ENCODE measurements at places on chromosomes 12 and 14. TPM values are rescaled to one million over a fixed set of nuclear protein-coding genes. Genes with fewer than 3 reads are reported as not detected.
A peak's percentile ranks its signal among the peaks of the same experiment; 100 is the strongest.

- H3K4me1 ChIP-seq = no peaks in the 10 kb centered on the region
- H3K27me3 ChIP-seq = peaks cover 2% of the 10 kb centered on the region
- no peaks in the 10 kb centered on the region for H3K36me3 ChIP-seq
- H3K4me3 ChIP-seq = no peak overlapping the region
These were observed 58.1 kb downstream of the ISCA2 start for GRCh38 chr14:74551431-74552371.

Gene C3AR1
- polyA plus RNA-seq = 2.9 TPM

DNA sequence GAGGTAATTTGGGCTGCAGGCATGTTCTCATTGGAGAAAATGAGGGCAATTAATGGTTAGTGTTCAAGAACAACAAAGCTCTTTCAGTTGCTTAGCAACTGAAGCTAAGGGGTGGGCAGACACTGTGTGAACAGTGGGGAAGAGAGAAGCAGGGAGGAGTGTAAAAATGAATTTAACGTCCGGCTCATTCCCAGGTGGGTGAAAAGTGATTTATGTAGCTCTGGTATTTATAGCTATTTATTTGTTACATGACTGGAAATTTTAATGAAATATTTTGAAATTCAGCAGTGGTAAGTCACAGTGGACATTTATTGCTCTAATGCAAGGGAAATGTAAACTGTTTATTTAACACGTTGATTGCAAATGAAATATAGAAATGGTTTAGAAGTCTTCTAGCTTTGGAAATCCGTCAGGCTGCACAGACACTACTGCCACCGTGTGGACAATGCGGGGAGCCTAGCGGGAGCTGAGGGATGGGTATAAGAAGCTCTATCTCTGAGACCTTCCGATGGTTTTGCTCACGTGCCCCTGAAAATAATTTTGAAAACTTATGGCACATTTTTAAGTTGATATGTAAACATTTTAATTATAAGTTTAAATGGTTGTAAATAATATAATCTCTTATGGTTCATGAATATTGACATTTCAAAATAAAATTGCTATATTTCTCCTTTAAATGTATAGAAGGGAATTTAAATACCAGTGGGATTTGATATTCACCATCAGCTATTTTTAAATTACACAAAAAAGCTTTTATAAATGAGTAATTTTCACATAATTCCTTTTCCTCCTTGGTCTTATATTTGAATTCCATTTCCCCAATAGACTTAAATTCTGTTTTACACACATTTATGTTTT, 54.4 kb downstream of the E2F7 start:
- DNase-seq = peak; percentile 74
- no peaks in the 10 kb centered on the region for H3K27me3 ChIP-seq
- H3K4me1 ChIP-seq = no peaks in the 10 kb centered on the region
- no peaks in the 10 kb centered on the region for H3K36me3 ChIP-seq
- no peak overlapping the region for H3K4me3 ChIP-seq

GRCh38 chr14:83873669-83874068, 1656.3 kb upstream of the FLRT2 start:
- no peak overlapping the region for H3K27ac ChIP-seq
- no peak overlapping the region for H3K4me3 ChIP-seq
- no peaks in the 10 kb centered on the region for H3K27me3 ChIP-seq
- H3K4me1 ChIP-seq = no peaks in the 10 kb centered on the region
- no peaks in the 10 kb centered on the region for H3K36me3 ChIP-seq
- no peak for DNase-seq
